ENCODE measurements at places on chromosomes 3 and 15.

DNA sequence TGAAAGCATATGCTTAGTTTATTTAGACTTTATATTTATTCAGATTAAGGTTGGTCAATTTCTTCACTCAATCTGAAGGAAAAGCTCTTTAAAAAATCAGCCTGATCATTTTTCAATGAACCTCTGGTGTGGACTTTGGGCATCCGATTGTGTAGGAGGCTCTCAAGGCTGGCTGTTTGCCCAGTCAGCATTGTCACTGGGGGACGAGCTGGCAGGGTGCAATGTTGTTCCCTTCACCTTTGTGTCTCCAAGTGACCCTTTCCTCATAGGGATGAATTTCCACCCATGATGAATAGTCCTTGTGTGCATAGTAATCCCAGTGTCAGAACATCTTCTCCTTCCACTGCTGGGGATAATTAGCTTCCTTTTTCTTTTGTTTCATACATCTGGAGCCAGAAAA, 102.5 kb downstream of the CHRNA7 start:
- no peak for DNase-seq

DNA sequence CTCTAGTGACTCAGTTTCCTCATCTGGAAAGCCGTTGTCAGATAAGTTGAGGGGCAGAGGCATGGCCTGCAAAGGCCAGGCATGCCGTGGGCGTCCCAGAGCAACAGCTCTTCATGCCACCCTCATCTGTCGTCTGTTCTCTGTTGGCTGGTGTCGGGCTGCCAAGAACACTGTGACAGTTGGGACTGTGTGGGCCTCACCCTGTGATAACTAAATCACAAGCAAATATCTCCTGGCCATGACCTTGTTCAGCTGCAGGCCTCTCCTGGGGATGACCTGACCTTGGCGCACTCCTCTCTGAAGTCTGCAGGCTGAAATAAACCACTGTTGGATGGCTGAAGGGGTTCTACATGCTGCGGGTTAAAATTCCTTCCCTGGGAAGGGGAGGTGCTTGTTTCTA, 145.9 kb downstream of the SHQ1 start:
- DNase-seq, result no peak

- no peak for DNase-seq
These were observed 49.2 kb downstream of the CORO2B start for GRCh38 chr15:68627995-68628394.

DNA sequence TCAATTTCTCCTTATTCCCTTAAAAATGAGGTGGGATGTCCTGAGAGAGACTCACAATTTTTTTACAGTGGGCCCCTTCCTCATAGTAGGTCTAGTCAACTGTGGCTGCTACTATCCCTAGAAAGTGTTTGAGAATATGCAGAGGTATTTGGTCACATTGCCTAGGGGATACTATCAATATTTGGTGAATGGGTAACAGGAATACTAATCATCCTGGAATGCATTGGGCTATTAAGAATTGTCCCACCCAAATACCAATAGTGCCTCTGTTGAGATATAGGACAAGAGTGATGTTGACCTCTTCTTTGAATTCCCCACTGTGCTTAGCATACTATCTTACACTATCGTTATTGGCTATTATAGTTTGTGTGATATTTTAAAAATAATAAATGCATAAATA, 389.4 kb downstream of the DIPK2A start:
- DNase-seq, result no peak

DNA sequence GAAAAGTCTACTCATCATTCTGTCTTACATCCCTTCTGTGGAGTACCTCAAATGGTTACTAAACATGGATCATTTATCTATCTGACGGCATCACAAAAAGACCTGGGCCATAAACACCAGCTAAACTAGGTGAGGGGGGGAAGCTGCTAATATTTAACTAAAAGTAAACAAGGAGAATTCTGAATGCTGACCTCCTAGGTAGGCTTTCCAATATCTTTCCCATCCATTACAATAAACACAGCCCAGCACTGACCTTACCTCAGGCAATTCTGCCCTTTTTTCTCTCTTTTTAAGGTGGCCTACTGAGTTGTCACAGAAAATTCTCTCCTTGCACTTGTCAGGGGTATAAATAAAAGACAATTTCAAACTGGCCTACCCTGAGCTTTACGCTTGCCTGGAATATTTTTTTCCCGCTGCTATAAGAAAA, 33.1 kb downstream of the USF3 start:
- no peak for DNase-seq
